Activated T-cell treated with anti-CD3 and anti-CD28 coated beads, Interleukin-2, amount 50 U/mL, for 4 hours (primary cell): ENCODE measurements at places on chromosomes 7 and 10.

- no peak for DNase-seq
Measured at GRCh38 chr7:157008206-157009169, 2.0 kb downstream of the MNX1 start.

- no peak for DNase-seq
Measured at GRCh38 chr7:122988333-122988732, 7.2 kb downstream of the TAS2R16 start.

GRCh38 chr10:34017281-34017680 lies 682.8 kb upstream of the NRP1 start:
- DNase-seq = no peak

- no peak for DNase-seq
Measured at GRCh38 chr7:103851357-103851756, 138.1 kb downstream of the RELN start.

DNA sequence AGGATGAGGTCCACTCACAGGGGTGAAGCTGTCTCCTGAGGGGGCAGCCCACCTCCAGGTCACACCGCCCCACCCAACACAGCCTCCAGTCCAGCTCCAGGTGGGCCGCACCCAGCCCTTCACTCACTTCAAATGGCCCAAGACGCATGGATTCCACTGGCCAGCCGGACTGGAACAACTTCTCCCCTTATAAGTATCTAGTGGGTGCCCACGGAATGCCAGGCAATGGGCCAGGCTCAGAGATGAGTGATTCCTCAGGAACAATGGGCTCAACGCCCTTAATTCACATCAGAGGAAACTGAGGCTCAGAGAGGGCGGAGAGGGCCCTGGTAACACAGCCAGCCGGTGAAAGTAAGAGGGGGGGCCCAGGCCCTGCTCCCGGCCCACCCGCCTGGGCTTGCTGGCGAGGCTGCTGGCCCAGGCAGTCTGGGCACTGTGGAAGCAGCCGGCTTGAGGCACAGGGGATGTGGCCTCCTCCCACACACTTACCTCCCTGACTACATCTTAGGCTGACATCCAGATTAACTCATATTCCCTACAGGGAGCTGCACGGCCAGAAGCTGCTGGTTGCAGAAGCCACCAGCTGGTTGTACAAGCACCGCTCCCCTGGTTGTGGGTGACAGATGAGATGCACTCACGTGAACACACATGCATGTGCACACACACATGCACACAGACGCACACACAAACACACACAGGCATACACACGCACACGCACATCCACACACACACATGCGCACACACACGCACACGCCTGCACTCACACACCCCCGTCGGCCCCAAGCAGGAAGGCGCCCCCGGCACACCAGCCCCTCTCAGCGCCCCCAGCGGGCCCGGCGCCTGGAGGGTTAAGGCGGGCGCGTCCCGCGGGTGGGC lies 1.0 kb upstream of the FAM20C start:
- DNase-seq = no peak

GRCh38 chr7:518630-519483 lies 789 bp downstream of the PDGFA start:
- no peak for DNase-seq

DNA sequence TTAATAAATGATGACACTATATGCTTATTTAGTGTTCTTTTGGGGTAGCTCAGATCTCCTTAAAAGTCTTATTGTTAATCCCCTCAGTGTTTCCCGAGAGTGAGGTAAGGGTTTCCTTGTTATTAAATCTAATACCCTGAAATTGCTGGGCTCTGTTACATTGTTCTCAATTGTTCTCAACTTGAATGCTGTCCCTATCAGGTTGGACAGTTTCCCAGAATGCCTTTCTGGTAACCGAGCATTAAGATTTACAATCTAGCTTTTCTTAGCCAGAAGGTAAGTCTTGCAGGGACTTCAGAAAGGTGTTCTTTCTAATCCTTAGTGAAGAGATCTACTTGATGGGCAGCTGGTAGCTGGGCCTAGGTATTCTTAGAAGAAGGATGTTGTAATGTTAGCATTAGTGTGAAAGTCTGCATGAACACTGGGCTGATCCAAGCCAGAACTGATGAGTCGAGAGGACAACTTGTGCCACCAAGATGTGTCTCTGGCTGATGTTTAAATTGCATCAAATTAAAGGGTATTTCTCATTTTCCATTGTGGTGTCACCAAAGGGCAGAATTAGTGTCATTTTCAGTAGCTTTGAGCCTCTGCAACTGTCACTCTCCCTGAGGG lies 89.9 kb downstream of the SND1 start:
- no peak for DNase-seq
